ENCODE measurements at places on chromosomes 11 and 22.

DNA sequence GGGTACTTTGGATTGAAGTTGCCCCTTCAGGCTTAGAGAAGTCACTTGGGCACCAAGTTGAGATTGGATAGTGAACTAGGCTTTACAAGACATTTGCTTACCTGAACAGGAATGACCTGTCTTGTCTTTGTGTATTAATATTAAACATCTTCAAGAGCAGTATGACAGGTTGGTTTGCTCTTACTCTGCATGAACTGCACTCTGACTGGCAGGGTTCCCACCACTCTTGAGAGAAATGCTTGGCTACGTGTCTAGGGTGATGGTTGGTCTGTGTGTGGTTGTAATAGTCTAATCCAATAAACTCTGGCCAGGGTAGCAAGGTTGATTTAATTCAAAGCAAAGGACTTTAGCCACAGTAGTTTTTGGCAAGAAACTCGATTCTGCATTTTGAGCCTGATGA lies 20.1 kb upstream of the SPTBN2 start:
- no peak for DNase-seq

GRCh38 chr11:60887556-60887955 lies 18.8 kb downstream of the PRPF19 start:
- peak; percentile 76 for DNase-seq

DNA sequence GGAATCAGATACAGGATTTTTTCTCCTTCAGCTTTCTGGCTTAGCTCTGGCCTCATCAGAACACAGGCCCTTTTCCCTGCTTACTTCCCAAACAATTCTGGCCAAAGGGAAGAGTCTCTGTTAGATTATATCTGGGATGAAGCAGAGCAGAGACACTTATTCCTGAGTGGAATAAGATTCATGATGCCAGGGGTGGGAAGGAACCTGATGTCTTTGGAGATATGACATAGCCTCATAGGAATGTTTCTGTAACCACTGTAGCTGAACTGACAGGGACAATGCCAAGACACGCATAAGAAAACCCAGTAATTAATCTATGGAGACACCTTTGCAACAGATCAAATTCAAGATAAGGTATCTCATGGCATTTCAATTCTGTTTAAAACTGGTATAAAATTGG lies 177.1 kb upstream of the RAG2 start:
- no peak for DNase-seq

DNA sequence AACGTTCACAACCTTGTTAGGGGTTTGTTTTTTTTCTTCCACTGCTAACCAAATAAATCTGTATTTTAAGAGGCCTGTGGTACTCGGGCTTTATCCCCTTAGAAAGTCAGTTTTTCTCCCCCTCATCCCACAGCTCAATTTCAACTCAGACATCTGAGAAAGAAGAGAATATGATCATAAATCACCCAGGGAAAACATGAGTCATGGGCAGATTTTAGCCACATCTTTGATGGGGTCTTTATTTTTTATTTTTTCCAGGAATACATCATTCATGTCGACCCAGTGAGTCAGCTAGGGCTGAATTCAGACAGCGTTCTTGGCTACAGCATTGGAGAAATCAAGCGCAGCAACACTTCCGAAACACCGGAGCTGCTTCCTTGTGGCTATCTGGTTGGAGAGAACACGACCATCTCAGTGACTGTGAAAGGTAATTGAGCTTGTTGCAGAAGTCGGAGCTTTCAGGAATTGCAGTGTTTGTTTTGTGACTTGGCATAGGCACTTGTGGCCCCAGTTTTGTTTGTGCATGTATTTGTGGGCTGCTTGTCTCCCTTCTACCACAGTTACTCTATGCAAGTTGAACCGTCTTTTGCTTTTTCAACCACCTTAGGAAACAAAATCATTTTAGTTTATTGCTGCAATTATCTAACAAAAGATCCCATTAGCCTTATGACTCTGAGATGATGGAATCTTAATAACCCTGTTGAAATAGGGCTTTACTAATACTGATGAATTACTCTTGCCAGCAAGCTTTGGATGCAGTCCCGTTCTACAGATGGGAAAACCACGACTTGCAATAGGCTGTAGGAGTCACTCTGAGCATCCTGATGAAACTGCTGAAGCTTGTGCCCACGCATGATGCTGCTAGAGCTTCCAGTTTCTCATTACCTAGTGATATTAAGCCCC lies 62.7 kb downstream of the DBX1 start:
- no peak for DNase-seq

DNA sequence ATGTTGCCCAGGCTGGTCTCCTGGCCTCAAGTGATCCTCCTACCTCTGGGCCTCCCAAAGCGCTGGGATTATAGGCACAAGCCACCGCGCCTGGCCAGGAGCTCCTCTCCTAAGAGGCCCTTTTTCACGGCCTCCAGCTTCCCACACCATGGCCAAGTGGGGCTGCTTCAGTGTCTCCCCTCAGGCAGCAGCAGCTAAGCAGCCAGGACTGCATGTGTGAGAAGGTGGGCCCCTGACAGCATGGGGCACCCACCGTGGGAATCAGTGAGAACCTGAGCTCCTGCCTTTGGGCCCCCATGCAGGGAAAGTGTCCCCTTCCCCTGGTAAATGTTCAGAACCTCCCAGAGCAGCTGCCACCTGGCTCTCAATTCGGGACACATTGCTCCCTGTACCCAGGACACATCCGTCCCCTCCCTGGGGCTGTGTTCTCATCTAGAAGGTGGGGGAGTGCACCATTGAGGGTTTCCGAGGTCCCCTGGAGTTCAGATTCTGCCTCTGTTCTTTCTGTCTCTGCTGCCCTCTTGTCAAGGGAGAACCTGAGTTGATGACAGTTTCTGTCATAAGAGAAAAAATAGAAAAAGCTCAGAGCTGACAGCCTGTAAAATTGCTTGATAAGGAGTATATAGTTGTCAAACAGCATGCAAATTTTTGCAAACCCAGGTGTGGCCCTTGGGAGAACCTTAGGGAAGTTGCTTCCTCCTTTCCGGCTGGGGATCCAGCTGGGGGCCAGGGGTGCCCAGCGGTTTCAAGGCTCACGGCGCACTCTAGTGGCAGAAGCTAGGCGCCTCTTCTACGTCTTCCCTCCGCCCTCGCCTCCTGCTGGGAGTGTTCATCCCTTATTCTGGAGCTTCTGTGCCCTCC lies 29.7 kb downstream of the FAM83F start:
- no peak for DNase-seq
